Motor neuron (in vitro differentiated cells): ENCODE measurements at places on chromosomes 11 and 22. TPM values are rescaled to one million over a fixed set of nuclear protein-coding genes. Genes with fewer than 3 reads are reported as not detected.

GRCh38 chr11:62463121-62463542 lies 44.3 kb downstream of the SCGB1A1 start:
- ATAC-seq, result no peak

DNA sequence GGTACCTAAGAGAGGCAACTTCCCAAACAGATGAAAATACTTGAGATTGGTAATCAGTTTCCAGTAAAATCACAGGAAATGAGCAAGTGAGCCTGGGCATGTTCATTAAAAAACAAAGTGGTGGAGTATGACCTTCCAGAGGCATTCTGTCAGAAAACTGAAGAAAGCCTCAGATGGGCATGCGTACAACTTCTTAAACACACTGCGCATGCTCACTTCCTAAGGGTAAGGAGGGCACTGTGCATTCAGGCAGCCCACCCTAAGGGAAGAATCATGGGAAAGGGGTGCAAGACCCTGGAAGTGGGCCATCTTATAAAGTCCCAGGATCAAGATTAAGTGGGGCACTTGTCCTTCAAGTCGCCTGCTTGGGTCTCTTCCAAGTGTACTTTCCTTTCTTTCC lies 4.0 kb downstream of the OR52K2 start:
- ATAC-seq, result no peak

DNA sequence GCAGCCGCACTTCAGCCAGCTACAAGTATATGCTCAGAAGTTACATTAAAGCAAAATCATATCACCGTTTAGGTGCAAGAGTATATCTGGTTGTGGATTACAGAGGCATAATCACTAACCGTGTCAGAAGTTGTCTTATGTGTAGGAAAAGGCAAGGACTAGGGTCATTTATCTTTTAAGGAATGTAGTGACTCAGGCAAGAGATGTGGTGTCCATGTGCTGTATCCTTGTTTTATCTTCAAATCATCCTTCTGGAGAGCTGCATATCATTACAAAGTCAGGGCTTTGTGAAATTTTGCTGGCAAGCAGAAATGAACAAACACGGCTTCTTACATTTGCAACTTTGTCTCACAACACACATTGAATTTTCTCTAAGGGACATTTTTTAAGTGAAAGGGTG lies 12.7 kb upstream of the CHORDC1 start:
- ATAC-seq, result no peak

DNA sequence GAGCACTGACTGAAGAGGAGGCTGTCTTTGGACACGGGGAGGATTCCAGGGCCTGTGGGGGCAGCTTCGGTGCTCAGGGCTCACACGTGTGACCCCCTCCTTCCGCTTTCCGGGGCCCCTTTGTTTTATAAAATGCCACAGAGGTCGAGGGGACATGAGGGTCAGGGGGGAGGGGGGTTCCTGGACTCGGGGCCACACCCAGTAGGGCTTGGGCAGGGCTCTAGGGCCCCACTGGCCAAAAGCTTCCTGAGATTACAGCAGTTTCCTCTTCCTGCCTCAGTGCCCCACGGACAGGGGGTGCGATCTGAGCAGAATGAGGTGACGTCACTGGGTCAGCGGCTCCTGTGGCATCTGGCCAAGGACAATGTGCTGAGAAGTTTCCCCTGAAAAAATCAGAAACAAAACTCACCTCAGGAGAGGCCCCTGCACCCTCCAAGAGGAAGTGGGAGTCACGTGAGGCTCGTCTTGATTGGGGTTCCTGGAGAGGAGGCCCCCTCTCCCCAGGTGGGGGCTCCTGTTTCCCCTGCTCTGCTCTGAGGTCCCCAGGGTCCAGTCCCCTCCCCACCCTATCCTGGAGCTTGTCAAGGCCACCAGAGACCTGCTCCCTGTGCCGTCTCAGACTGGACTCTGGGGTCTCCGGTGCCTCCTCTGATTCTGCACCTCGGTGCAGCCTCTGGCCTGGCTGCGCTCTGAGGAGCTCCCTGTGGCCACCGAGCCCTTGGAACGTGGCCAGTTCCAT lies 6.4 kb upstream of the IFITM3 start:
- ATAC-seq, result no peak

GRCh38 chr22:29112681-29113080 lies 39.8 kb downstream of the KREMEN1 start:
- no peak for ATAC-seq

Gene C22orf31
- total RNA-seq, result 0.40 TPM in 1 of 2 replicates, not detected in the other

DNA sequence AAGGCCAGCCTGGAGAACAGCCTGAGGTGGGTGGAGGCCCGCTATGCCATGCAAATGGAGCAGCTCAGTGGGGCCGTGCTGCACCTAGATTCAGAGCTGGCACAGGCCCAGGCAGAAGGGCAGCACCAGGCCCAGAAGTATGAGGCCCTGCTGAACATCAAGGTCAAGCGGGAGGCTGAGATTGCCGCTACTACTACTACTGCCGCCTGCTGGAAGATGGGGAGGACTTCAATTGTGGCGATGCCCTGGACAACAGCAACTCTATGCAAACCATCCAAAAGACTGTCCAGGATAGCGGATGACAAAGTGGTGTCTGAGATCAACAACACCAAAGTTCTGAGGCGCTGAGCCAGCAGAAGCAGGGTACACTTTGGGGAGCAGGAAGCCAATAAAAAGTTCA lies 3.1 kb upstream of the TMEM218 start:
- ATAC-seq, result no peak

Gene CHEK1
- 8.1 and 11.6 TPM in 2 replicates for total RNA-seq

Gene PGA5
- 0.36 TPM in 1 of 2 replicates, not detected in the other for total RNA-seq

DNA sequence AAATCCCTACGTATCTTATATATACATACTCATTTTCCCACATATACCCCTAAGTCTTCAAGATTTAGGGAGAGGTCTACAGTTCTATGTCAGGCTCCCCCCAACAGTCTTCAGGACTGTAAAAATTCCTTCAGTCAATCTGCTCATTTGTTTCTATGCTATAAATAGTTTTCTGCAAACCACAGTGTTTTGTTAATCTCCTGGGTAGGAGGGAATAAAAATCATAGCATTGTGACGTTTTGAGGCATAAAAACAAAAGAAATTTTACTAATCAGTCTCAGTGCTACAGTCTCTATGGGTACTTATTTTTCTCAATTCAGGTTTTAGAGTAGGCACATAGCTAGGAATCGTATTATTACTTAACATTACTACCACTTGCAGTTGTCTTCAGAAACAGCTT lies 552.8 kb upstream of the LRRC4C start:
- ATAC-seq, result no peak

Gene ISX
- total RNA-seq, result 0.17 TPM in 1 of 2 replicates, not detected in the other

- no peak for ATAC-seq
Observed at GRCh38 chr22:48137640-48138039, 1375.2 kb downstream of the TBC1D22A start.

DNA sequence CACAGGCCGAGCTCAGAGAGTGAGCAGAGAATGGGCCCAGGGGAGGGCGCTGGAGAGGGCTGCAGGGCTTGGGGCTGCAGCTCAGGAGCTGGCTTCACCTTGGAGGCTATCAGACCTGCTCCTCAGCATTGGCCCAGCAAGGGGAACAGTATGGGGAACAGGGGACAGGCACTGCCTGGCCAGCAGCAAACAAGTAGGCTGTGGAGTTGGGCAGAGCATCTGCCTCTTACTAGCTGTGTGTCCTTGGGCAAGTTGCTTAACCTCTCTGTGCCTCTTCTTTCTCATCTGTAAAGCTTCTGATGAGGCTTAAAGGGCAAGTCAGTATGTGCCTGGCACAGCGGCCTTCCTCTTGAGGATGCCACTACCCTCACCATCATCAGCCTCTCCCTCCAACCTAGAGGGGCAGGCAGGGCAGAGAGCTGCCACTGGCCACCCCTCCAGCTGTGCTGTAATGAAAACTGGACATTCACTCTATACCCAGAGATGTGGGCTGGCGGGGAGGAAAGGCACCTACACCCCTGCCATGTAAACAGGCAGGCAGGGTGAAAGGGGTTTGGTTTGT lies 7.5 kb upstream of the CDKN1C start:
- ATAC-seq, result no peak

Gene PRR14L
- 52.3 and 53.2 TPM in 2 replicates for total RNA-seq

DNA sequence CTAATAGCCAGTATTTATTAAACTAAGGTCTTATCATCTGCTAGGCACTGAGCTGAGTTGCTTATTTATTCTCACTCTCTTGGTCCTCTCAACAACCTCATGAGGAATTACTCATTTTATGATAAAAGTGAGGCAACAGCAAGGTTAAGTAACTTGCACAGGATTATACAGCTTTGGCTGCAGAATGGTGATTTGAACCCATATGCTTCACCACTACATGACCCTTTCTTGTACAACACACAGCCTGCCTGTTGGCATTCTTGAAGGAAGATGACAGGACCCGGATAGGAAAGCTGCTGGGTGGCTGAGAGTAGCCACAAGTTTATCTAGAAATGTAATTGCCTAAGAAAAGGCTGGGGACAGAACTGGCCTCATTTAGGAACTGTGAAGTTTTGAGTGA lies 5.3 kb upstream of the PARVA start:
- ATAC-seq, result no peak

DNA sequence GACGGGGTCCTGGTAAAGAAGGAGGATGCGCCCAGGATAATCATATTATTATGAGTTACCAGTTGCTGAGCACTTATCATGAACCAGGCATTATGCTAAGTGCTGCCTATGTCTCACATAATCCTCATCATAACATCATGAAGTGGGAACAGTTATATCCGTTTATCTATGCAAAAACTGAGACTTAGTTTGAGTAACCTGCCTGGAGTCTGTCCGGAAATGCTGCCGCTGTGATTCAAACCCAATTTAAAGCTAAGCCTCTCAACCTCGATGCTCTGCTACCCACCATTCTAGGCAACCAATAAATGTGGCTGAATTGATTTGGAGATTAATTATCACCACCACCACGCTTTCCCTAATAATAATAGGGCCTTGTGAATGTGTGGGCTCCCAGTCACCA lies 111.5 kb upstream of the CLMP start:
- no peak for ATAC-seq

- no peak for ATAC-seq
Observed at GRCh38 chr11:63212742-63213141, 30.7 kb downstream of the SLC22A25 start.

GRCh38 chr11:69572233-69572860 lies 68.6 kb upstream of the CCND1 start:
- ATAC-seq, result no peak

DNA sequence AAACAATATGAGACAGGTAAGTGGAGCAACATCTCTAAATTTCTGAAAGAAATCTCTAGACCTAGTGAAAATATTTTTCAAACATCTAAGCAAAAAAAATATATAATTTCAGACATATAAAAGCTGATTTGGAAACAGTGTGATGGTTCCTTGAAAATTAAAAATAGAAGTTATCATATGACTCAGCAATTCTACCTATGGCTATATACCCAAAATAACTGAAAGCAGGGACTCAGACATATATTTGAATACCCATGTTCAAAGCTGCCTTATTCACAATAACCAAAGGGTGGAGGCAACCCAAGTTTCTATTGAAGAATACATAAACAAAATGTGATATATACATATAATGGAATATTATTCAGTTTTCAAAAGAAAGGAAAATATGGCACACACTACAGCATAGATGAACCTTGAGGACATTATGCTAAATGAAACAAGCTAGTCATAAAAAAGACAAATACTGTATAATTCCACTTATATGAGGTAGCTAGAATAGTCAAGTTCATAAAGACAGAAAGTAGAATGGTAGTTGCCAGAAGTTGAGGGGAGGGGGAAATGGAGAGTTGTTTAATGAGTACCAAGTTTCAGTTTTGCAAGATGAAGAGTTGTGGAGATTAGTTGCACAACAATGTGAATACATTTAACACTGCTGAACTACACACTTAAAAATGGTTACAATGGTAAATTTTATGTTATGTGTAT lies 300.4 kb downstream of the TTC28 start:
- ATAC-seq, result peak; percentile 71

DNA sequence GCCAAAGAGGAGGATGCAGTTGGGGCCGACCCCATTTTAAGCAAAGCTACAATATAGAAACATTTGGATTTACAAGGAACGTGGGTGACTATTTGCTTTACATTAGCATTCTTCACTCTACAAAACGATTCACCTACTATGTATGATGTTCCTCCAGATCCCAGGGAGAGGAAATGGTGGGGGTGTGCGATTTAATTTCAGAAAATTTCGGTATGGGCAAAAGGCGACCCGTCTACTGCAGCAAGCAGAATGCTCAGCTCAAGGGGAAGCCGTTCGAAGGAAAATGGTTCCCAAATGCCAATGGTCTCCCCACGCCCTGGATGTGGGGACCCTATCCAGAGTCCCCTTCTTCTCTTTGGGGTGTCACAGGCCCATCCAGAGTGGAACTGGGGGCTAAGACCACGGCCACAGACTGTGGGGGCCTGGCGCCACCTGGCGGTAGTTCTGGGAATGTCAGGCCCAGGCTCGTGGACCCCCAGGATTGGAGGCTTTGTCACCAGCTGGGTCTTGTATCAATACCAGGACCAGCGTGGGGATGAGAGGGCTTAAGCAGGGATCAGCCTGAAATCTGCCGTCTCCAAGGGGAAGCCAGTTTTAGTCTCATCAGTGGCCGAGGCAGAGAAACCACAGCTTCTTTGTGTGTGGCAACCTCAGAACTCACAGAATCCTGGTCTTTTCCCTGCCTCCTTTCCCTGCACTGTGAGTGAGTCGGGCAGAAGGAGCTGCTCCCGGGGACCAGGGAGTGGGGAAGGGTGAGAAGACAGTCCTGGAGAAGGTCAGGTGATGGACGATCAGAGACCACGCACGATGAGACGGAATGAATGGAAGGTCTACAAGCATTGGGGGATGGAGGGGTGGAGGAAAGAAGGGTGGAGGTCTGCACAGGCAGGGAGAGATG lies 8.4 kb downstream of the LRRC10B start:
- peak; percentile 68 for ATAC-seq

GRCh38 chr22:43050995-43051394 lies 36.0 kb upstream of the PACSIN2 start:
- no peak for ATAC-seq

Gene ATL3
- 46.4 and 46.9 TPM in 2 replicates for total RNA-seq

DNA sequence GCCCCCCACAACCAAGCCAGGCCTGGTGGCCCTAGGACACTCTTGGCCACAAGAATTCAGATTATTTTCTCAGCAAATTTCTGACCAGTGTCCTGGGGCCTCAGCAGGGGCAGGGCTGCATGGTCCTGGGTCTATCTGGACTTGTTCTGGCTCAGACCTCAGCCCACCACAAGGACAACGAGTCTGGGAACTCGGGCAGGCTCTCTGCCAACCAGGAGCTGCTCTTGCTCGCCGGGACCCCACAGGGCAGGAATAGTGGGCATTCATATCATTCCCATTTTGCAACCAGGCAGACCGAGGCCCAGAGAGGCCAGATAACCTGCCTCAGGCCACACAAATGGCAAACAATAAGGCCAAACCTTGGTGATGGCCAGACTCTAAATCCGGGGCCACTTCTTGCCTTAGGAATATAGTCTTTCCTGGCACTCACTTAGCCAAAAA lies 75.4 kb upstream of the WNT7B start:
- no peak for ATAC-seq
